ENCODE measurements at places on chromosomes 1 and 21. TPM values are rescaled to one million over a fixed set of nuclear protein-coding genes. Genes with fewer than 3 reads are reported as not detected.
A peak's percentile ranks its signal among the peaks of the same experiment; 100 is the strongest.

Gene PROK1
- total RNA-seq, result not detected

Gene LCE6A
- not detected for total RNA-seq

Gene ARHGEF19
- 10.7 TPM for total RNA-seq

Gene CSMD2
- total RNA-seq, result 0.87 TPM

Gene DYNLT4
- total RNA-seq, result not detected

Gene DCAF8
- 37.5 TPM for total RNA-seq

GRCh38 chr1:10607228-10607627 is 132.5 kb downstream of the PEX14 start:
- H3K4me1 ChIP-seq, result peaks cover 15% of the 10 kb centered on the region
- no peaks in the 10 kb centered on the region for H3K36me3 ChIP-seq
- H3K27ac ChIP-seq, result no peak overlapping the region
- no peak for DNase-seq
- no peak overlapping the region for H3K4me3 ChIP-seq

DNA sequence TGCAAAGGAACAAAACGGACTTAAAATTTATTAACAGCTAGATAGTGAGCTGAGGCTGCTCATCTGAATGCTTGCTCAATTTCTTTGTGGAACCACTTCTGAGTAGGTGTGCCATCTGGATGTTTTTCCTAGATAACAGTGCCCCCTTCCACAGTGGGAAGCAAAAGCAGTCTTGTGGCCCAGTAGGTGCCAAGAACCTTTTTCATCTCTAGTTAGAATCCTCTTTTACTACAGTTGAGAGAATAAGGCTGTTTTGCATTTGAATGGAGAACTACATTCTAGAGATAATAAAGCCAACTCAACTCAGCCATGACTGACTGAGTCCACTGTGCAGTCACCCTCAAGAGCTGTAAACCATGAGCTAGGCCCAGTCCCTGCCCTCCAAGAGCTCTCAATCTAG is 13.3 kb downstream of the F3 start:
- H3K4me3 ChIP-seq, result no peak overlapping the region
- peaks cover 44% of the 10 kb centered on the region for H3K36me3 ChIP-seq
- DNase-seq, result no peak
- H3K27ac ChIP-seq, result no peak overlapping the region

DNA sequence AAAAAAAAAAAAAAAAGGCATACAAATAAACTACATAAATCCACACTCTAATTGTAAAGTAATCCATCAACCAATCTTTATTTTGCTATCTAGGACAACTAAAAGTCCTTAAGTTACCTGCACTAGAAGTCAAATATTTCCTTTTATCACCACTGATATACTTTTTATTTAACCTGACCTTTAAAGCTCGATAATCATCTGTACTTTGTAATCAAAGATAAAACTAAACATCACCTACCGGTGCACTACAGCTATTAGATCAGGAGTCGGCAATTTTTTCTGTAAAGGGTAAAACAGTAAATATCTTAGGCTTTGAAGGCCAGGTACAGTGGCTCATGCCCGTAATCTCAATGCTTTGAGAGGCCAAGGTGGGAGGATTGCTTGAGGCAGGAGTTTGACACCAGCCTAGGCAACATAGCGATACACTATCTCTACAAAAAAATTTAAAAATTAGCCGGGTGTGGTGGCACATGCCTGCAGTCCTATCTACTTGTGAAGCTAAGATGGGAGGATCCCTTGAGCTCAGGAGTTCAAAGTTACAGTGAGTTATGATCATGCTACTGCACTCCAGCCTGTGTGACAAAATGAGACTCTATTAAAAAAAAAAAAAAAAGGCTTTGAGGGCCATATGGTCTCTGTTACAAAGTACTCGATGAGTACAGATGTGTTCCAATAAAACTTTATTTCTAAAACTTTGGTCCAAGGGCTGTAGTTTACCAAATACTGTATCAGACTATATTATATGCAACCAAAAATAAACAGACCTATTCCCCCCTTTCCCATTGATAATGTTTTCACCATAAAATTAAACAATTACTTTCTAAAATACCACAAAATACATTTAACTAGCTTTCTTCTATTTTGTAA is 47.1 kb downstream of the TESK2 start:
- H3K4me1 ChIP-seq, result peaks cover 20% of the 10 kb centered on the region
- H3K27me3 ChIP-seq, result no peaks in the 10 kb centered on the region
- H3K4me3 ChIP-seq, result no peak overlapping the region
- no peak for DNase-seq
- H3K36me3 ChIP-seq, result no peaks in the 10 kb centered on the region

DNA sequence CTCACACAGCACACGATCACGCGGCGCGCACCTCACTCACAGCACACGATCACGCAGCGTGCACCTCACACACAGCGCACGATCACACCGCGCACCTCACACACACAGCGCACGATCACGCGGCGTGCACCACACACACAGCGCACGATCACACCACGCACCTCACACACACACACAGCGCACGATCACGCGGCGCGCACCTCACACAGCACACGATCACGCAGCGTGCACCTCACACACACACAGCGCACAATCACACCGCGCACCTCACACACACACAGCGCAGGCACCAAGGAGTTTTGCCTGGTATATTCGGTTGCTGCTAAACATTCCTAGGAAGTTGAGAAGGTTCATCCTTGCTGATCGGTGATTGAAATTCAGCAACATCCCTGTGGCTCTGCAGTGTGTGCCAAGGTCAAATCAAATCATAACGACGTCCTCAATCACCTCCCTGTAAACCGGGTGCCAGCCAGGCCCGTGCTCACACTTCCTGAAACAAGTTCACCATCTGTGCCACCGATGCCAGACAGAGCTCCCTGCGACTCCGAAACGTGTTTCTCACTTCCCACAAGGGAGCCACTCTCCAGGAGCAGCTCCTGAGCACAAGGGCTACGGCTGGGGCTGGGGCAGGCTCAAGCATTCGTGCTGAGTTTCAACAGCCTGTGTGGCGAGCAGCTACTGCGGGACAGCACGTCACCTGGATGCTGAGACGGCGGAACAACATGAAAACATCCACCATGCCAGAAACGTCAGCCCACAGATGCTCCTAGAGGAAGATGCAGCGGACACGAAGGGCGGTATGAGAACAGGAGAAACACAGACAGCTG is 30.2 kb downstream of the WDR4 start:
- no peak overlapping the region for H3K4me3 ChIP-seq
- DNase-seq, result no peak
- no peaks in the 10 kb centered on the region for H3K27me3 ChIP-seq
- H3K4me1 ChIP-seq, result no peaks in the 10 kb centered on the region
- H3K36me3 ChIP-seq, result peaks cover 89% of the 10 kb centered on the region

DNA sequence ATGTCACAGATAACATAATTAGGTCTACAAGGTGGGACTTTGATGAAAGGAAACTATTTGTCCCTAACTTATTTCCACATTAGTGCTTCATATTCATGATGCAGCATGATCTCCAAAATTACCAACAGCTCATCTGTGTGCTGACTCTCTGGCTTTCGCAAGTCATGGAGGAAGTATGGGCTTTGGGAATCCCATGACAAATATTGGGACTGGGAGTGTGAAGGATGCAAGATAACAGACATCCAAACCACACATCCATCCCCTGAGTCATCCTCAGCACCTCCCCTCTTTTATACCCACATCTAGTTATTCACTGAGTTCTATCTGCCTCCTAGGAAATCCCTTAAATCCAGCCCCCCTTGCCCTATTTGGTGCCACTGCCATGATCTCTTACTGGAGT is 102.8 kb upstream of the COL24A1 start:
- no peaks in the 10 kb centered on the region for H3K4me1 ChIP-seq
- no peaks in the 10 kb centered on the region for H3K36me3 ChIP-seq
- no peak overlapping the region for H3K4me3 ChIP-seq
- no peak overlapping the region for H3K27ac ChIP-seq
- H3K27me3 ChIP-seq, result no peaks in the 10 kb centered on the region

- H3K27me3 ChIP-seq, result no peaks in the 10 kb centered on the region
- DNase-seq, result no peak
- no peak overlapping the region for H3K27ac ChIP-seq
- no peak overlapping the region for H3K4me3 ChIP-seq
Measured at GRCh38 chr1:173616859-173617258, 14.0 kb upstream of the SLC9C2 start.

DNA sequence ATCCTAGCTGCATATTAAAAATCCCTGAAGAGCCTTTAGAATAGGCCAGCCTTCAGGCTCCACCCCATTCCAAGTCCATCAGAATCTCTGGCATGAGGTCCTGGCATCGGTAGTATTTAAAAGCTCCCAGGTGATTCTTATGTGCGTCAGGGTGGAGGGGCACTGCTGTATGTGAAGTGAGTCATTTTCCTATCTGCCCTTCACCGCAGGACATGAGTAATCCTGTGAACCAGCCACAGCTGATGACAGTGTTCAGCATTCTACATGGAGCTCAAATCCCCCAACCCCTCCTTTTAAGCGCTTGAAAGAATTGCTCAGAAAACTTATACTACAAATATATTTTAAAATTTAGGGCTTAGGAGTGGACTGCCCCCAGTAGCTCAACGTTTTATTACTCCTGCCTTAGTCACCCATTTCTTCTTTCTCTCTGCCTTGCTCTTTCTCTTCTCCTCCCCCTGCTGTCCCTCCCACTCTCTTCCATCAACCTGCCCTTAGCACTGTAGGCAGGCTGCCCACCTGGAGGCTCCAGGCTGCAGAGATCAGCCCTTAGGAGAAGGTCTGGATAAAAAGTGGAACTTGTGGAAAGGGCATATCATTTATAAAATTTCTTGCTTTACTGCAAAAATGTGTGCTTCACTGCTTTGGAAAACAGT is 73.8 kb upstream of the ZNF281 start:
- peak overlapping the region; percentile 33 for H3K27ac ChIP-seq
- H3K36me3 ChIP-seq, result no peaks in the 10 kb centered on the region
- DNase-seq, result peak; percentile 88

DNA sequence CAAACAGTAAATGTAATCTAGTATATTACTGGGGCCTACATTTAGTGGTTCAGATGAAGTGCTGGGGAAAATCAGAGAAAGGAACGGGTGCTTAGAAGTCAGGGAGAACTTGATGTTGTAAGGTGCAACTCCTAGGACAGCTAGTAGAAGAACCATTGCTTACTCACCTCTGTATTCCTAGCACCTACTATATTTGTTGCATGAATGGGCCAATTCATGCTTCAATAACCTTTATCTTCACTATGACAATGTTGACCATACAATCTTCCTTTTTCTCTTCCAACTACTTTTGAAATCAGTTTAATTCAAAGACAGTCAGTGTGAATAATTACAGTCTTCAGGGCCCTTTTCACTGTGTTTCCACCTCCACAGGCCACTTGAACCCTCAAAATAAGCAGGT is 125.0 kb upstream of the DMRTA2 start:
- H3K36me3 ChIP-seq, result no peaks in the 10 kb centered on the region
- no peak overlapping the region for H3K27ac ChIP-seq
- DNase-seq, result no peak

- H3K27ac ChIP-seq, result peak overlapping the region; percentile 63
- H3K4me1 ChIP-seq, result peaks cover 20% of the 10 kb centered on the region
- no peaks in the 10 kb centered on the region for H3K36me3 ChIP-seq
- H3K27me3 ChIP-seq, result no peaks in the 10 kb centered on the region
- no peak overlapping the region for H3K4me3 ChIP-seq
Measured at GRCh38 chr1:45442272-45442671, 48.7 kb downstream of the TESK2 start.

DNA sequence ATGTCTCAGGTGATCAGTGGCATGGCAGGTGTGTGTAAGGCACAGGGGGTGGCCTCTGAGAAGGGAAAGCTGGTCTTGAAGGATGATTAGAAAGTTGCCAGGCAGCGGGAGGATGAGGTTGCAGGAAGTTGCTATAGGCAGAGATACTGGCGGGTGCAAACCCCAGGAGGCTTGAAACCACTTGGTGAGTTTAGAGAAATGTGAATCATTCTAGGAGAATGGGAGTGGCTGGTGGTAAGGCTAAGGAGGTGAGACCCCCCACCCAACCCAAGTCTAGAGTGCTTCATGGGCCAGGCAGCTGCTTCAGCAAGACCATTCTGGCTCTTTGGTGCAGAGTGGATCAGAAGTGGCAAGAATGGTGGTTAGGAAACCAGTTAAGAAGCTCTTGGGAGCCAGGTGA is 9.0 kb downstream of the SH2D2A start:
- no peak for DNase-seq
- H3K27me3 ChIP-seq, result no peaks in the 10 kb centered on the region
- H3K27ac ChIP-seq, result no peak overlapping the region
- no peaks in the 10 kb centered on the region for H3K36me3 ChIP-seq

DNA sequence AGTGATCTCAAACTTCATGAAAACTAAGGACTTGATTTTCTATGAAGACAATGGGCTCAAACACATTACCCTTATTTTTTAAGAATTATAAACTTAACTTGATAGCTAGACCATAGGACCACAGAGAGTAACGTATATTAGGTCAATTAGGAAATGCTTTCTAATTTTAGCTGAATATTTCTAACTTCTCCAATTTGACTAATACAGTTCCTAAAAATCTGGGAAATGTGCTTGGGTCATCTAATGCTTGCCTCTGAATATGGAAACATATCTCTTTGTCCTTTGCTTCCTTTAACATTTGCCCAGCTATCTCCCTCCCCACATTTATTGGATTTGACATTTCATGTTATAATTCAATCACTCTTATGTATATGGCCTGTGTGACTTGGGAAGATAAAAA is 141.4 kb downstream of the LHX8 start:
- H3K27me3 ChIP-seq, result no peaks in the 10 kb centered on the region
- H3K36me3 ChIP-seq, result no peaks in the 10 kb centered on the region
- no peaks in the 10 kb centered on the region for H3K4me1 ChIP-seq
- no peak overlapping the region for H3K27ac ChIP-seq

DNA sequence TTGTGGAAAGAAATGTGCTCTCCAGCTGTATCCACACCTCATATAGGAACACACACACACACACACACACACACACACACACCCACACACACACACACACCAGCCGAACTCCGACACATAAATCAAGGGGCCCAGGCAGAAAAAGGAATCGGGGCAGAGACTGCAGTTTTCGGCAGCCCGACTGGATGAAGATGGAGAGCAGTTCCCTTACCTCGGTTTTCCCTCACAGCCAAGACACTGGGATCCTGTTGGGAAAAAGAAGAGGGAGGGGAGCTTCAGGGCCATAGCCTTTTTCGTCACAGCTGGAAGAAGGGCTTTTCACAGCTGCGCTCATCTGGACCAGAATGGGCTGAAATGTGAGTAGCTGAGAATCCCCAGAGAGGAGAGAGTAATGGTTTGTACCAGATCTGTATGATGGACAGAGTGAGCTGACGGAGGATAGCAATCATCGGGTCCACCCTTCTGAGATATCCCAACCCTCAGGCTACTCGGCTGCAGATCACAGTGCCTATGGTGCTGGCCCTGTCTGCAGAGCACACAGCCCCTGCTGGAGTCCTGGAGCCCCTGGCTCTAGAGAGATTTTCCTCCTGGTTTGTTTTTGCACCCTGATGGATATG is 37.7 kb downstream of the PIK3C2B start:
- H3K4me3 ChIP-seq, result no peak overlapping the region
- H3K36me3 ChIP-seq, result no peaks in the 10 kb centered on the region
- no peak overlapping the region for H3K27ac ChIP-seq
- H3K4me1 ChIP-seq, result no peaks in the 10 kb centered on the region
- H3K27me3 ChIP-seq, result no peaks in the 10 kb centered on the region
- no peak for DNase-seq

DNA sequence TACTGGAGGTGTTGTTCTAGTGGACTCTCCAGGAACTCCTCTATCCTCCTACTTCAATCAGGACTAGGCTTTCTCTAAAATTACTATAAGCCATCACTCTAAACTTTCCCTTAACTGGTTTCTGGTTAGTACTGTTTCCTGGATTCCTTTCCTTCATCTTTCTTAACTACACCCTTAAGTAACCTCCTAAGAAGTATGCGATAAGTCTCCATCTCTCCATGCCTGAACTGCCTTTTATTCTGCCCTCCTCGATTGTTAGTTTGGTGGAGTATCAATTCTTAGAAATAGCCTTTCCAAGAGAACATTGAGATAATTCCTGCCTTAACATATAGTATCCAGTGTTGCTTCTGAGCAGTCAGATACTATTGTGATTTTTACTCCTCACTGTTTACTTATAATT is 162.9 kb upstream of the PDE4B start:
- no peak for DNase-seq
- no peak overlapping the region for H3K27ac ChIP-seq
- no peaks in the 10 kb centered on the region for H3K36me3 ChIP-seq
- no peaks in the 10 kb centered on the region for H3K27me3 ChIP-seq

All from SJSA1 (cell line).